ENCODE measurements at places on chromosomes 2 and 18.

- DNase-seq = no peak
Observed at GRCh38 chr2:235217846-235218245, 266.0 kb downstream of the SH3BP4 start.

DNA sequence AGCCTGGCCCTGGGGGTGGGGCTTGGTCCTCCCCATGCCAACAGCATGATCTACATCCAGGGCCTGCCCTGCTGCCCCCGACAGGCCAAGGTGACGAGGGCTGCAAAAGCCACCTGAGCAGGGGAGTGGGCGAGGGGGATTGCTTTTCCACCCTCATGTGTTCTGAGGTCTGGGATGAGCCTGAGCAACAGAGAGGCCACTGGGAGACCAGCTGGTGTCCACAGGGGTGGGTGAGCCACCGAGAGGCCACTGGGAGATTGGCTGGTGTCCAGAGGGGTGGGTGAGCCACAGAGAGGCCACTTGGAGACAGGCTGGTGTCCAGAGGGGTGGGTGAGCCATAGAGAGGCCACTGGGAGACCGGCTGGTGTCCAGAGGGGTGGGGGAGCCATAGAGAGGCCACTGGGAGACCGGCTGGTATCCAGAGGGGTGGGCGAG, 147.4 kb upstream of the GPC1 start:
- no peak for DNase-seq

DNA sequence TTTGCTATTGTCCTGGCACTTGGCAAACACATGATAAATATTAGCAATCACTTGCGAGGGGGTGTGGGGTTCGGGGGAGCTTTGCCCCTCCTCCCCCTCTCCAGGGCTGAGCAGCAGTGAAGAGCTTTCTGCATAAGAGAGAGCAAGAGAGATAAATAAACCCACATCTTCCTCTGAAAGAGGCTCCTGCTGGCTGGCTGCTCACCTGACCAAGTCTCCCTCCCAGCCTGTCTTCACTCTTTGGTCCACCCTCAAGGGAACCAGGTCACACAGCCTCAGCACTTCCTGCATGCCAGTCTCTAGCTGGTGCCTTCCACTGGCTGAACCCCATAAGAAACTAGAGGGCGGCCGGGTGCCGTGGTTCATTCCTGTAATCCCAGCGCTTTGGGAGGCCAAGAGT, 18.5 kb upstream of the YWHAQ start:
- DNase-seq = no peak

DNA sequence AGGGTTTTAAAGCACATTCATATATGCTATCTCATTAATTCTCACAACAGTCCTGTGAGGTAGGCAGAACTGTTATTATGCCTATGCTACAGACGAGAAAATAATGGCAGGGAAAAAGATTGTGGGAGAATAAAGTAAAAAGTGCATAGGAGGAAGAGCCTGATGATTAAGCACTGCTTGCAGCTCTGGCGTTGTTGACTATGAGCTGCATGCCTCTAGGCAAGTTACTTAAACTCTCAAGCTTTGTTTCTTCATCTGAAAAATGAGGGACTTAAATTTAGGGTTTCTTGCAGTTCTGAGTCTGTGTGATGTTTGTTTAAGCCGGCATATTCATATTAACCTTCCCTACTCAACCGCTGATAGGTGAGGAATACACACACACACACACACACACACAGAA, 51.6 kb upstream of the RAPH1 start:
- no peak for DNase-seq

DNA sequence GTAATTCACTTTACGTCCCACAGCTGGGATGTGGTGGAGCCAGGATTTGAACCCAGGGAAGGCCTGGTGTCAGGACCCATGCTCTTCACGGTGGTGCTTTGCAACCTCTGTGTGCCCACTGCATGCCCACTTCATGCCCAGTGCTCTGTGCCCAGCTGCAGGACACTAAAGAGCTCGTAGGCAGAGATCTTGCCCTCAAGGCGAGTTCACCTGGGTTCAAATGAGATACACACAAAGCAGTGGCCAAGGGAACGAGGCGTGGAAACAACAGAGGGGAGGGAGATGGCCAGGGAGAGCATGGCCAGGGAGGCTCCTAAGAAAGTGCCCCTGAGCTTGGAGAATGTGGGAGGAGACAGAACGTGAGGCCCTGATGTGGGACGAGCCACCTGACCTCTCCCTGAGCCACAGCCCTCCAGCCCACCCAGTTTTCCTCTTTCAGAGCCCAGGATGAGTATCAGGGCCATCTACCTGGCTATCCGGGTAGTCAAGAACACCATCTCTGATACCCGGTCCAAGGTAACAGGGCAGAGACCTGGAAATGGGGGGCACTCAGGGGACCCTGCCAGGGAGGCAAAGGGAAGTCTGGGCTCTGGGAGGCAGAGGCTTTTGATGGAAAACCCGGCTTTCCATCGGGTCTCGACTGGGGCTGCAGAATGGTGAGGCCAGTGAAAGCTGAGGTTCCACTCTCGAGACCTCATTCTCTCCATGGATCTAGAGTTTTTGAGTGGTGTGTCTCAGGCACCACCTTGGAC, 20.4 kb downstream of the MROH2A start:
- DNase-seq = no peak

- DNase-seq = no peak
Observed at GRCh38 chr2:95268211-95269035, 5.8 kb upstream of the PROM2 start.

- no peak for DNase-seq
Observed at GRCh38 chr2:226869371-226869770, 33.5 kb downstream of the RHBDD1 start.

DNA sequence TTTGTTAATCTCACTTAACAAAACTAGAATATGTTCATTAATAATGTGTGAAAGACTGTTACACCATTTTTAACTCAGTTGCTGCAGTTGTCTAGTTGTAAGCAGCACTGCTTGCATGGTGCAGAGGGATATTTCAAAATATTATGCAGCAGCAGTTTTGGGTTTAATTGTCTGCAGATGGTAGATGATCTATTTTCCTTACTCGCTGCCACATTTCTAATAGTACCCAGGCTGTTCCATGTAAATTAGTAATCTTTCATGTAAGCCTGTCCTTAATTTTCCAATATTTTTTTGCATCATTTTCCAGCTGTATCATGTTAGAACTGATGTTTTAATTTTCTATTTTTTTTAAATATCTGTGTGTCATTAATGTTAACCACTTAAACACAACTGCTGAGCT, 488.1 kb upstream of the RAB12 start:
- no peak for DNase-seq

DNA sequence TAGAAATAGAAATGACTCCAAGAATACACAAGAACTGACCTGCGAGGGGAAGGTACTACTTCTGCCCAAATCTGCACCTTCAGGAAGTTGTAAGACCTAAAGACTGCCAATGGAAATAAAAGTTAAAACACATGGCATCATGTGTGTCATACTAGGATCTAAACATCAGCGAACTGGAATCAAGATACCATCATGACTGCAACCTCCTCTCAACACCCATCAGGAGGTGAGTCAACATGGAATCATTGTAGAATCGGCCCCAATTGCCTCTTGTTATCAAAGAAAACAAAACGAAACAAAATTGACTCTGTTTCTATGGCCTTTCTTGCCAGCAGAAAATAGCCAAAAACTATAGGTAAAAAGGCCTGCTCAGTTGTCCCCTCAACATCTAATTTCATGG, 15.1 kb downstream of the RDH14 start:
- DNase-seq = no peak

DNA sequence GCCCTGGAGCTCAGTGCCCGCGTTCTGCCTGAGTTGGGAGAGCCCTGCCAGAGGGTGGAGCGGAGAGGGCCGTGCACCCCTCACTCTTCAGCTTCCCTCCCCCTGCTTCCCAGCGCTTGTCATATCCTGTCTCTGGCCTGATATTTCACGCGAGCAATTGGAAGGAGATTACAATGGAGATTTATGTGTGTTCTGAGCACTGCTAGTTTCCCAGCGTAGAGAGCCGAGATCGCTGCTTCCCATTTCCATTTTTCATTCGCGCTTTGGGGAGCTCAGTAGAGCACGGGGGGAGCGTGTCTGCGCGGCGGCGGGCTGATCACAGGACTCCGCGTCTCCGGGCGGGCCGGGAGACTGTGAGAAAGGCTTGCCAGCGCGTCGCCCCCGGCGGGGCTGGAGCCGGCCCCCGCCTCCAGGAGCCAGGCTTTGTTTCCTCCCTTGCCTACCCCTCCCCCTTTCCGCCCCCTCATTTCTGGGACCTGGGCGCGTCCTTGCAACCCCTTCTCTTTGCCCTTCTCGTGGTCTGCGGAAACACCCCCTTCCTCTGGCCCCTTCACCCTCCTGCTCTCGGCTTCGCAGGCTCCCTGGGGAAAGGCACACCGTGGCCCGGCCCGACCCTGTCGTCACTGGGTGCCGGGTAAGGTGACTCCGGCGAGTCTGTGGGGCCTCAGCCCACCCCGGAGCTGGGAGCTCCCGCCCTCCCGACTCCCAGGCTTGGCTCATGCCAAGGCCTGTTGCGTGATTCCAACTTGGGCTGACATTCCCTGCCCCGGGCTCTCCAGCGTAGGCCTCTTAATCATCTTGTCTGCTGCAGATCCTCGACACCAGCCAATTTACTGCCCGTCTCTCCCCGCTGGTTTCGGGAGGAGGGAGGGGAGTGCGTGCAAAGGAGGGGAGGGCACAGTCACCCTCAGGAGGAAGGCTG, 5.8 kb downstream of the DLX2 start:
- DNase-seq = no peak

DNA sequence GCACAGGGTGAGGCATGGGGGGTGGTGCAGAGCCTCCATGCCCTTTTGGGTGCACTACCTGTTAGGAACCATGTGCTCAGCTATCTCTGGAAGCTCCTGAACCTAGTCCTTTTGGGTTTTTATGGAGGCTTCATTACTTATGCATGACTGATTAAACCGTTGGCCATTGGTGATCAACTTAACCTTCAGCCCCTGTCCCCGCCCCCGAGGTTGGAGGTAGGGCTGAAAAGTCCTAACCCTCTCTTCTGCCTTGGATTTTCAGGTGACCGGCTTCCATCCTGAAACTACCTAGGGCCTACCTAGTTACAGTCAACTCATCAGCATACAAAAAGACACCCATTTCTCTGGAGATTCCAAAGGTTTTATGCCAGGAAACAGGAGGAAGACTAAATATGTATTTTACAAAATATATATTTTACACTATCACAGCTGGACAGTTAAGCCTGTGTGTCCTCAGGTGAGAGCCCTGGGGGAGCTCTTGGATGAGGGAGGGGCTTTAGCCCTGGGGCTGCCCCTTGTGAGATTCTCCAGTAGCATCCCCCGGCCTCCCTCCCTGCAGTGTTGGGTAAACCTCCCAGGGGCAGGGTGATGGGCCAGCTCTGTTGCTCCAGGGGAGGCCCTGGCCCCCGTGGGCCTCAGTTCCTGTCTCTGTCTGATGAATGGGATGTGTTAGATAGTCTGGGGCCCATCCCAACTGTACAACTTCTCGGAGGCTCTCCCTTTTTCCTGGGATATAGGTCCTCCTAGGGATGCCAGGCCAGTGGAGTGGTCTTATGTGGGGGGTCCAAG, 24.1 kb downstream of the GLI2 start:
- no peak for DNase-seq

DNA sequence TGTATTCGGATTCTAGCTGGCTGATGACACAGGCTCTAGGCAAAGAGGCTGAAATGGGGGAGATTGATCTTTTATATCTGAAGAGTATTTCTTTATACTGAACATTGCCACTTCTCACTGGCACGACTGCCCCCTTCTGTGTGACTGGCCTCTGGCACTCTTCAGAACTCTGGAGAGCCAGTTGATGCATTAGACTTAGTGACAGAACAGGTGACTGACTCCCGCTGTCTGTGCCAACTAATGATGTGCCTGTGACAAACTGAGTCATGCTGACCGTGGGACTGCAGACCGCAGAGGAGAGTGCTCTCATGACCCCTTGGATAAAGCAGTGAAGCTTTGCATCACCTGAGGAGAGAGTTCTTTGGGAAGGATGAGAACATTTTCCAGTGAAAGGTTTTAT, 14.4 kb downstream of the MGAT5 start:
- no peak for DNase-seq

DNA sequence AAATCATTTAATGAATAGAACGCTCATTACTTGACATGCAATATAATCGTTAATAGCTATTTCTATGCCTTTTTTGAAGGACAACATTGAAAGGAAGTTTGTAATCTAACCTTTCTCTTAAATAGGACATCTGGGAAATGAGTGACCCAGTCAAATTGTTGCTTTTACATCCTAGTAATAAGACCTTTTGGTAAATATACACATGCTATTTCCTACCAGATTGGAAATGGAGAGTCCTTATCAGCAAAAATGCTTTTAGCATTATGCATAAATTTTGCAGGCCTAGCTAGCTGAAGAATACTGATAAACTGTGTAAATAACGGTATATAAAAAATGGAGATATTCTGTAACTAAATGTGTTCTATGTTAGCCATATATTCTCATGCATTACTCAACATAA, 567.3 kb upstream of the DSEL start:
- no peak for DNase-seq

DNA sequence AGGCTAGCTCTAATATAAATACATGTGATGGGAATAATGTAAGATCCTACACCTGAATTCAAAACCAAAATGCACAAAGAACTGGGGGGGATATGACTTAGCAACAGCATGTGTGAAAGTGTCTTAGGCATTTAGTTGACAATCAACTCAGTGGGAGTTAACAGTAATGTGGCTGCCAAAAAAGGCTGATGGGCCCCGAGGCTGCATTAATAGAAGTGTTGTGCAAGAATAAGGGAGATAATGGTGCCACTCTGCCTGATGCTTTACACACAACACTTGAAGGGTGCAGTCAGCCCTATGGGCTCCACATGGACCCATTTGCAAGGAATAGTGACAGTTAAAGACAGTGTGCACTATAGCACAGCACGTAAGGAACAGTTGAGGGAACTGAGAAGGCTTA, 649.4 kb upstream of the ZEB2 start:
- DNase-seq = no peak

DNA sequence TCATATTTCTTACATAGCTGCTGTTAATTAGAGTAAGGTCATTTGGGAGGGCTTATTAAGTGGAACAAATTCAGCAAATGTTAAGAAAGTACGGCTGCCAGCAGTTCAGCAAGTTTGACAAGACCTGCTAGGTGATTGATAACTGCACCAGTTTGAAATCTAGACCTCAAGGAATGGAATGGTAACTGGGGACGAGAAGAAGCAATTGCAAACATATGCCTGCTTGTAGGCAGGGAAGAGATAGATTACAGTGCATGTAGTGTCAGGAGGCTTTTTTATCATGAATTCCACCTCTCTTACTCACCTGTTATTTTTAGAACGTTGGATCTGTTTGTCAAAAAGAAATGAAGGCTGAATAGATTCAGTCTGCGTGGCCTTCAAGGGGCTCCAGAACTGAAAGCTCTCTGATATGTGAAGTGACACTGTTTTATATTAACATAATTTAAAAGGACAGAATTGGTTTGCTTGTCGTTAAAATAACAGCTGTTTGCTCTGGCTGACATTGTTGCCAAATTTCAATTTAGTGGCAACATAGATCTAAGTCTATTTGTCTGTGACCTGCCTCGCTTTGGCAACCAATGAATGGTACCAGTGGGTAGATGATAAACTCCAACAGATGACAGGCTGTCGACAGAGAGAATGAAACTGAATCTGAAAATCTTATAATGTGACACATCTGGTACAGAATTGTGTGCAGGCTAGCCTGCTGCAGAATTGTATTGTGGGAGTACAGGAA, 199.3 kb downstream of the ZNF407 start:
- DNase-seq = peak; percentile 15

- no peak for DNase-seq
Observed at GRCh38 chr18:6971823-6972478, 145.6 kb downstream of the LAMA1 start.

GRCh38 chr2:48717846-48718245, 37.7 kb downstream of the LHCGR start:
- DNase-seq = no peak
